ENCODE measurements at places on chromosomes 13 and 19.

DNA sequence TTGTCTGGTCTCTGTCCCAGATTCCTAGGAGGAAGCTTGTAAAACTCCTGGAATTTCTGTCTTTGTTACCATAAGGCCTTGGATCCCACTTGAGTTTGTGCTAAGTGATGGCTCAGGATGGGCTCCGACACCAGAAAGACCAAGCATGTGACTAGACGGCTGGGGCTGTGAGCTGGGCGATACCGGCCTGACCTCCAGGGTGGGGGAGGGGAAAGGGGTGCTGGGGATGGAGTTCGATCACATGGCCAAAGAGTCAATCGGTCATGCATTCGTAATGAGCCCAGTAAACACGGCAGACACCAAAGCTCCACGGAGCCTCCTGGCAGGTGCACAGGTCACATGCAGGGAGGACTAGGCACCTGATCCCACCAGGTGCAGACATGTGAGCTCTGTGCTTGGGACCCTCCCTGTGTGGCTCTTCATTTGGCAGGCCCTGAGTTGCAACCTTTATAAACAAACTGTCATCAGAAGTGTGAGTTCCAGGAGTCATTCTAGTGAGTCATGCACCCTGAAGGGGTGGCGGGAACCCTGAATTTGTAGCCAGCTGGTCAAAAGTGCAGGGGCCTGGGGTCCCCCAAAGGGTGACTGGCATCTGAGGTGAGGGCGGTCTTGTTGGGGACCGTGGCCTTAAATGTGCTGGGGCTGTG is 27.1 kb downstream of the ELAVL1 start:
- DNase-seq: no peak

DNA sequence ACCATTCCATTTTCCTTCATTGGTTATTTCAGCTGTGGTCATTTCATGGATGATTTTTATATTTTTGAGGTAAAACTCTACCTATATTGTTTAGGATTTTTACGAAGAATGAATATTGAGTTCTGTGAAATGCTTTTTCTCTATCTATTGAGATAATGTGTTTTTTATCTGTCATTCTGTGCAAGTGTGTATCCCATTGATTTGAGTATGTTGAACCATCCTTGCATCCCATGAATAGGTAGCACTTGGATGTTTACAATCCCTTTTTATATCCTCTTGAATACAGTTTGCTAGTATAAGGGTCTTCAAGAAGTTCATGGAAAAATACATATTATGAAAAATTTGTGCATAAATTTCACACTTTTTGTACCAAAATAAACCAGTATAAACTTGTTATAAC is 9.8 kb upstream of the ZNF525 start:
- DNase-seq: no peak

GRCh38 chr19:45423033-45423588 is 606 bp downstream of the ERCC1 start:
- no peak for DNase-seq

DNA sequence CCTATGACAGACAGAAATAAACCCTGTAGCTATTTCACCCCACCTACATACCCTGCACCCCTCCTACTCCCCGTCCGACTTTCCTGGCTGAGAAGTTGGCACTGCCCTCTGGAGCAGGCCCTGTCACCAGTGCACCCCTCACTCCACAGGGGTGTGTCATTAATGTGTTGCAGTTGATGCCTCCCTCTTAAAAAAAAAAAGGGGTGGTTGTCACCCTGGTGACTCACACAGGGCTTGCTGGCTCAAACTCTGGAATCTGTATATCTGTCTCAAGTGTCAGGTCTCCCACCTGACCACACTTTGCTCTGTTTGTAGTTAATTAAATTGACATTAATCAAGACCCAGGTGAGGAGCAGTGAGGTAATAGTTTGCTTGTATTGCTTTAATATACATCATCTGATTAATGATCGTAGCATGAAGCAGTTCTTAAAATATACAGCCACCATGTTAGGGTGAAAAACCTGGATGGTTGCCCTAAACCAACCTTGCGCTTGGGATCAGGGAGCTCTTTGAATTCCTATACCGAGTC is 2.0 kb upstream of the GATAD2A start:
- no peak for DNase-seq

DNA sequence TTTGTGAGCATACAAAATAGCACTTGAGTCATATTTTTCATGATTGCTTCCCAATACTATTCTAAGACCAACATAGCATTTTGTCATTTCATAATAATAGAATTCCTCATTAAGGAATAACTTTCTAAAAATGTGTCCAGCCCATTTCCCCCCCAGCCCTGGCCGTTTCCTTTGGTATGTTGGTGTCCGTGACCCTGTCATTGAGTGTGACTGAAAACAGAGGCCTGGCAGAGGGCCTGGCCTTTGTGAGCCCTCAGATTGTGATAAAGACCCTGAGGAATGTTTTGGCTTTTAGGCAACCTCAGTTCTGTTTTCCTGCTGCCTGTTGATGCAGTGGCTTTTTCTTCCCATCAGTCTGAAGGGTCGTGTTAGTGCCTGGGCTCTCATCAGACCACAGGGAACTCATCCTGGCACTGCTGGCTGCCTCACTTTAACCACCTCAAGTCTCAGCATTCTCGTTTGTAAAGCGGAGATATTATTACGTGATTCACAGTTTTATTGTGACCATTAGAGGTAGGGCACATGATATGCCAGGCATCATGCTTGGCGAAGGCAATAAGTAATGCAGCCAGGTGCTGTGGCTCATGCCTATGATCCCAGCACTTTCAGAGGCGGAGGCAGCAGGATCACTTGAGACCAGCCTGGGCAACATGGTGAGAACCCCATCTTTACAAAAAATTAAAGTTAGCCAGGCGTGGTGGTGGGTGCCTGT is 13.8 kb downstream of the SPINT2 start:
- DNase-seq: no peak

- DNase-seq: no peak
Observed at GRCh38 chr19:5609881-5610448, 12.6 kb downstream of the SAFB2 start.

DNA sequence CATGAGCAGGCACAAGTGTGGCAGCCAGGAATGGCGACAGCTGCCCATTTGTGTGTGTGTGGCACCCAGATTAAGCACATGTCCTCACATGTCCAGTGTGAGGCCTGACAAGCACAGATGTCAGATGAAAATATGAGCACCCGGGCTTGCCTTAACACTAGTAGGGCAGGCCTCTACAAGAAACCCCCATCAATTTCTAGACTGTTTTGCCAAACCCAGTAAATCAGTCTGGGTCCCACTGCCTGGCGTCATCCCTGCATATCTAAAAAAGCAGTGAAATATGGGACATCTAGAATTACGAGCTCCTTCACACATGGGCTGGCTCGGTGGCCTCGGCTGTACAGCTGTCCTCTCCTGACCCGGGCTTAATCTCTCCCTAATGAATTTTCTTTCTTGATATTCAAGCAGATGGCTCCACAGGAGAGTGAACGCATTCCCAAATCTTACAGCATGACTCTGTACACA is 432.7 kb downstream of the FOXO1 start:
- DNase-seq: no peak

GRCh38 chr19:3112375-3113099 is 18.4 kb downstream of the GNA11 start:
- no peak for DNase-seq

- DNase-seq: no peak
Observed at GRCh38 chr19:13920940-13921747, 15.1 kb downstream of the CC2D1A start.

GRCh38 chr13:103104340-103104739 is 38.1 kb upstream of the SLC10A2 start:
- peak; percentile 71 for DNase-seq

GRCh38 chr19:51576850-51577249 is 5.8 kb downstream of the ZNF175 start:
- no peak for DNase-seq

DNA sequence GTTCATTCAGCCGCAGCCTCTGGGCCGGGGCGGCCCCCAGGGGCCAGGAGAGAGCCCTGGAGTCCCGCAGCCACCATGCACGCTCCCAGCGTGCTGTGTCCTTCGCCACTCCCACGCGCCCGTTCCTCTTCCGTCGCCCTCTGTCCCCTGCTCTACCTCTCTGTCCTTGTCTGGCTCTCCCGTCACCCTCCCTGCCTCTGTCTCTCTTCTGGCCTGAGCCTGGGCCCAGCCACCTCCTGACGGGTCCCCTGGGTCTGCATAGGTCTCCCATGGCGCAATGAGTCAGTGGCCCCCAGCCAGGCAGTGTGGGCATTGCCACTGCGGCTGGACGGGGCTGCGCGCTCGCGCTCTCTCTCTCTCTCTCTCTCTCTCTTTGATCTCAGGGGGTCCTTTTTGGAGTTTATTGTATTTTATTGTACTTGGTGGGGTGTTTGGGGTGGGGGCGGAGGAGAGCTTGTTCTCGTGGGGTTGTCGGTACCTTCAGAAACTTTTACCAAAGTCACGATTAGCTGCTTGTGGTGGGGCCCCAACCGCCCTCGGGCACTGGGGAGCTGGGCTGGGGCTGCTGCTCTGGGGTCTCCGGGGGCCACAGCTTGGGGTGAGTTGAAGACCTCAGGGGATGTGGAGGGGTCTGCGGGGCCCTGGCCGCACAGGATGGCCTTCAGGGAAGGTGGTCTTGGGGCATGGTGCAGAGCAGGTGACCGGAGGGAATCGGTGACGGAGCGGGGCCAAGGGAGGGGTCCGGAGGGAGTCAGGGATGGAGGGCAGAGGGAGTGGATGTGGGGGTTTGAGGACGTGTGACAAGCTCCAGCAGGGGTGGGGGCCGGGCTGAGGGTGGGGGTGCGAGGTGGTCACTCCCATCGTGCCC is 1.7 kb upstream of the TGFBR3L start:
- DNase-seq: no peak

- DNase-seq: no peak
Observed at GRCh38 chr13:43850873-43851272, 28.7 kb downstream of the CCDC122 start.

- DNase-seq: no peak
Observed at GRCh38 chr19:3660493-3661219, 34.1 kb upstream of the CACTIN start.

DNA sequence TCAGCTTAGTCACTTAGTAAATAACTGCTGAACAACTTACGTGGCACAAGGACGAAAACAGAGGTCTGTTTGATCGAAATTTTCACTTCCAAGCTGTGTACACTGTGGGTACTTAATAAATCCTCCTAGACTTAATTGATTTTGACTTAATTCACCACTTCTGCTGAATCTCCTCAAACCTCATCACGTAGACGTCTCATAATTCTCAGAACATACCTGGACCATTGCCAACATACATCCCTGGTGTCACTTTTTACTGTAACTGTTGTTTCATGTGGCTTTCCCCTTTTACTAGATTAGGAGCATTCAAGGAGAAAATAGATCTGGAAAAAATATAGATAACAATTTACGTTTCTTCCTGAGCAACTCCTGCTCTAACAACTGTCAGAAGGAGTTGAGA is 105.0 kb downstream of the MBNL2 start:
- no peak for DNase-seq

GRCh38 chr13:45325806-45326205 is 15.2 kb downstream of the TPT1 start:
- DNase-seq: no peak

- no peak for DNase-seq
Observed at GRCh38 chr19:53531457-53531856, 6.5 kb upstream of the ZNF331 start.

DNA sequence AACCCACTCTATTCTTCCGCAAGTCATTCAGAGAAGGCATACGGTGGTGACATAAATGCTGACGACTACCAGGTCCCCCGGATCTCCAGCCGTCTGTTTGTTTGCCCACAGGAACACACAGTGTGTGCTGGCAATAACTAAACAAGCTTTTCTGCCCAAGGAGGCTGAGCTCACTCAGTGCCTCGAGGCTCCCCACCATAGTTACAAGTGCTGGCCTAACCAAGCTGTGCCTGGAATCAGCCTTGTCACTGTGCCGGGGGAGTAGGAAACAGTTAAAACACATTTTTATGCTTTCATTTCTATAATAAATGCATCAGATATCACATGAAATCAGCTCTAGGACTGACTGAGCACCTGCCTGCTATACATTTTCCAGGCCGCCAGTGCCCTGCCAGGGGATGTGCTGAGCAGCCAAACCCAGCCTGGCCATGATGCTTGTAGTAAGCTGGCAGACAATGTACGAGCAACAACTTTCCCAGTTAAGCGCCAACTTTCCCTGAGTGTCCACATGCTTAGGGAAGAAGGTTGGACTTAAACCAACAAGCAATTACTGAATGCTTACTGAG is 28.1 kb downstream of the BRD4 start:
- no peak for DNase-seq

- DNase-seq: peak; percentile 75
Observed at GRCh38 chr19:46944918-46945628, 74.6 kb upstream of the NPAS1 start.

DNA sequence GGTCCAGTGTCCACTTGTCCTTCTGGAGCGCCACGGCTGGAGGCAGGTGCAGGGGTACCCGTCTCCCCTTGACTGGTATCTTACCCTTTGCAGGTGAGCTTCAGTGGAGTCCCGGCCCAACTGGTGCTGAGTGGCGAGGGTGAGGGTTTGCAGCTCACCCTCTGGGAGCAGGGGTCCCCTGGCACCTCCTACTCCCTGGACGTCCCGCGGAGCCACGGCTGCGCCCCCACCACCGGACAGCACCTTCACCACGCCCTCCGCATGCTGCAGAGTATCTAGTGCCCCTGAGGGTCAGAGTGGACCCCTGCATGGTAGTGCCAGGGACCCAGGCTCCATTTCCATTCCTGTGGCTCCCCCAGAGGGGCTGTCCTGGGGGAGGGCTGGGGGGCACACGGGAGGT is 11.1 kb downstream of the PLK5 start:
- DNase-seq: no peak

DNA sequence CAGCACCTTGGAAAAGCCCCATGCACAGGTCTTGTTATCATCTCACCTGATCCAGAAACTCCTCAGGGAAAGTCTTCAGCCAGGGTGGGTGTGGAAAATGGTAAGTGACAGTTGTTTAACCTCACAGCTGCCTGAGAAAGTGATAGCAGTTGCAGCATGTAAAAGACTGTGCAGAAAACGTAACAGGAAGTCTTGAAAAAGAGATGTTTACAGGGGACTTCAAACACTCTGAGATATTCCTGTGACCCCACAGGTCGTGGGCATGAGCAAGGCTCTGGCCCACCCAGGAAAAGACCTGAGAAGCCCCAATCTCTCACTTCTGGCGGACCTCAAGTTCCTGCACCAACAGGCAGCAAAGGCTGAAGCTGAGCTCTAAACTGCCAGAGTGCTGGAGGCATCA is 826.9 kb downstream of the UQCRFS1 start:
- DNase-seq: no peak

DNA sequence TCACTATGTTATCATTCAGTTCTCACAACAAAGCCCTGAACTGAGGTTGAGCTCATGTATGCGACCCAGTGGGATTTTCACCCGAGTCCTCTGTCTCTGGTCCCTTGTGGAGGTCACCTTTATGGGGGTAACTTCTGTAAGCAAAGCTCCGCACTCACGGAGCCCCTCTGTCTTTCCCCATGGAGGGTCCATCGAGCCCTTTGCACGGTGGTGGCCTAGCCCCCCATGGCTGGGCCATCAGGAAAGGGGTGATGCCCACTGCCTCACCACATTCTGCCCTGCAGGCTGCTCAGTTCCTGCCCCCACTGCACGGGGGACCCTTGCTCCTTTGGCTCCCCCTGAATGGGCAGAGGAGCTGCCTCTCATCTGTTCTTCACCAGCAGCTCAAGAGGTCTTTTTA is 39.6 kb downstream of the CHST8 start:
- DNase-seq: no peak
